ENCODE measurements at places on chromosomes 6 and 20.

DNA sequence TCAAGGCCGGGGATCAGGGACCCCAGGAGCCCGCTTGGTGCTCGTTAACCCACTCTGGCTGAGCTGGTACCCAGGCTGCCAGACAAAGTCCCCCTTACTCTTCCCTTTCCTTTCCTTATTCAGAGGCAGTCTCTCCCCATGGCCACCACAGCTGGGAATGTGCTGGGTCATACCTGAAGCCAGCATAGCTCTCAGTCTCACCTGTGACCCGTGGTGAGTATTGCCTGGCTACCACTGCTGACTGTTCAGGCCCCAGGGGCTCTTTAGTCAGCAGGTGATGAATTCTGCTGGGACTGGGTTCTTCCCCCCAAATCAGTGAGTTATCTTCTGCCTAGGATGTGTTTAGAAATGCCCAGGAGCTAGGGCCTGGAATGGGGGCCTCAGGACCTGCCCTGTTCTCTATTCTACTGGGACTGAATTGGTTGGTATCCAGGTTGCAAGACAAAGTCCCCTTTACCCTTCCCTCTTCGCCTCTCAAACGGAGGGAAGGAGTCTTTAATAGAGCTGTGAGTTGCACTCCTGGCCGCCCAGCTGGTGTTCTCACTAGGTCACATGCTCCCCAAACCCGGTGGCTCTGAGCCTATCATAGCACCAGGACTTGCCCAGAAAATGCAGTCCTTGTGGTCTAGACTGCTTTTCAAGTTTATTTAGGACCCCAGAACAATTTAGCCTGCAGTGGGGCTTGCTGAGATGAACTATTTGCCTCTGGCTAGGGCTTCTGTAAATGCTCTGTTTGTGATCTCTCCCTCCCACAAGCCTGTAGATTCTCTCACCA lies 64.6 kb downstream of the MYO6 start:
- DNase-seq = no peak

DNA sequence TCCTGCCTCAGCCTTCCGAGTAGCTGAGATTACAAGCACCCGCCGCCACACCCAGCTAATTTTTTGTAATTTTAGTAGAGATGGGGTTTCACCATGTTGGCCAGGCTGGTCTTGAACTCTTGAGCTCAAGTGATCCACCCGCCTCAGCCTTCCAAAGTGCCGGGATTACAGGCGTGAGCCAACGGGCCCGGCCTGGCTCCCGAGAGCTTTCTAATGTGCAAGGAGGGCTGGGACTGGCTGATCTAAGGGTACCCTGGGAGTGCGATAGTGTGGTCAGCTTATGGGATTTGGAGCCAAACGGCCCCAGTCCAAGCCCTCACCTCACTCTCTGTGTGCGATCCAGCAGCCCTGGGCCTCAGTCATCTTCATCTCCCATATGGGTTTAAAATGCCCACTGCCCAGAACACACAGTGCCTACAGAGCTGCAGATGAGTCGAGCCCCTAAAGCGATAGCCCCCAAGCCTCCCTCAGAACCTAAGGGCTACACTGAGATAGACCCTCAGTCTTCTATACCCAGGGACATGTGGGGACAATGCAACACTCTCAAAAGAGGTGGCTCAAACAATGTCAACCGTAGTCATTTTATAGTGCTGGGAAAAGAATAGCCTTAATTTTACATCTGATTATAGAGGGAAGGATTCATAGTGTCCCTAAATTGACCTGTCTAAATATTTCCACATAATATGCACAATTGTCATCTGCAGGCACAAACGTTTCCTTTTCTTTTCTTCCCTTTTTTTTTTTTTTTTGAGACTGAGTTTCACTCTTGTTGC lies 50.1 kb downstream of the SSR1 start:
- DNase-seq = no peak

DNA sequence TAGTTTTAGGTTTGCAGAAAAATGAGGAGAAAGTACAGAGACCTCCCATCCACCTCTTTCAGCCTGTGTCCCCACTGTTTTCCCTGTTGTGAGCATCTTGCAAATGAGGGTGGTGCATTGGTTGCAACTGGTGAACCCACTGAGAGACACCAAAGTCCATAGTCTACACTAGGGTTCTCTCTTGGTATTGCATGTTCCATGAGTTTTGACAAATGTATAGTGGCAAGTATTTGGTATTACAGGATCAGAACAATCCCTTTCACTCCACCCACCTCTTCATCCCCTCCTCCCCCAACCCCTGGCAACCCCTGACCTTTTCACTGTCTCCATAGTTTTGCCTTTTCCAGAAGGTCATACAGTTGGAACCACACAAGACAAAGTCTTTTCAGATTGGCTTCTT lies 20.1 kb downstream of the ZNF831 start:
- no peak for DNase-seq

- peak; percentile 19 for DNase-seq
Observed at GRCh38 chr6:156013155-156013554, 557.5 kb upstream of the NOX3 start.

GRCh38 chr6:35014786-35015185 lies 125.7 kb downstream of the ANKS1A start:
- no peak for DNase-seq

DNA sequence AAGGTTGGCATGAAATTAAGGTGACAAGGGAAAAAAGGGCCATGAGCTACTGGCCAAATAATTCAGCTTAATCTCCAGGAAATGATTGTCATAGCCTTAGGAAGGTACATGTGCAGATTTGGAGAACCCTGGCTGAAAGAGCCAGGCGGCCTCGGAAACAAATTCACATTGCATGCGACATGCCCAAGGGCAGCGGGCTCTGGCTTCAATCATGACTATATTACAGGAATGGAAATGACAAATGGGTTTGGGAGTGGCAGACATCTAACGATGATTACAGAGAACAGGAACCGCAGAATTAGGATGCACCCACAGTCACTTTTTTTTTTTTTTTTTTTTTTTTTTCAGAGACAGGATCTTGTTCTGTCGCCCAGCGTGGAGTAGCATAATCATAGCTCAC lies 112.4 kb upstream of the SALL4 start:
- no peak for DNase-seq

- DNase-seq = no peak
Observed at GRCh38 chr6:124967444-124967843, 5.2 kb downstream of the RNF217 start.

DNA sequence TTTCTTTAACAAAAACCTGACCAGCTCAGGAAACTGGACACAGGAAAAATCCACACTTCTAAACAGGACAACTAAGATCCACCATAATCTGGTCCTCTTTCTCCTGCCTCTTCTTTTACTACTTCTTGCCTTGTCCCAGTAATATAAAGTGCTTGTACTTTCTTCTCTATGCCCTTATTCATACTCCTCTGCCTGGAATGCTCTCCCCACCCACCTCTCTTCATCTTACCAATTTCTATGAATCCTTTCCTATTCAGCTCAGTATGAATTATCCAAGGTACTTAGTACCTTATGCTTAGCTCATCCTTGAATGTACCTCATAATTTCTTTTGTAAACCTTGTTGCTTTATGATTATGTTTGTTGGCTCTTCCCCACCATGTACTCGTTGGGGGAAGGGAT lies 159.4 kb downstream of the CDK19 start:
- no peak for DNase-seq

- DNase-seq = no peak
Observed at GRCh38 chr6:162055365-162055764, 672.2 kb downstream of the PRKN start.

DNA sequence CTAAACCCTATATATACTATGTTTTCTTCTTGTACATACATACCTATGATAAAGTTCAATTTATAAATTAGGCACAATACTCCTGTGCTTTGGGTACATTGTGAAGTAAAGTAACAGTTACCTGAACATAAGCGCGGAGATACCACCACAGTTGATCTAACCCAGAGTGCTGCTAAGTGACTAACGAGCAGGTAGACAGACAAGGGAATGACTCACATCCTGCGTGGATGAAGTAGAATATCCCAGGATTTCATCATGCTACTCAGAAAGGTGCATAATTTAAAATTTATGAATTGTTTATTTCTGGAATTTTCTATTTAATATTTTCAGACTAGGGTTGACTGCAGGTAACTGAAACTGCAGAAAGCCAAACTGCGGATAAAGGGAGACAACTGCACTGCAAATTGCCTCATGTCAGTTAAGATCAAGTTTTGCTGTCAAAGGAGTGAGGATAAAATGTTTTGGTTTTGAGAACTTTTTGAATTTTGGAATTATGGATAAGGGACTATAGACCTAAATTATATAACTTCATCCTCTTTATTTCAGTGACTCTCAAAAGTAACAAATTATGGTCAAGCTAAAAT lies 14.4 kb downstream of the MKKS start:
- no peak for DNase-seq

- DNase-seq = no peak
Observed at GRCh38 chr6:44404022-44404714, 16.7 kb downstream of the CDC5L start.

DNA sequence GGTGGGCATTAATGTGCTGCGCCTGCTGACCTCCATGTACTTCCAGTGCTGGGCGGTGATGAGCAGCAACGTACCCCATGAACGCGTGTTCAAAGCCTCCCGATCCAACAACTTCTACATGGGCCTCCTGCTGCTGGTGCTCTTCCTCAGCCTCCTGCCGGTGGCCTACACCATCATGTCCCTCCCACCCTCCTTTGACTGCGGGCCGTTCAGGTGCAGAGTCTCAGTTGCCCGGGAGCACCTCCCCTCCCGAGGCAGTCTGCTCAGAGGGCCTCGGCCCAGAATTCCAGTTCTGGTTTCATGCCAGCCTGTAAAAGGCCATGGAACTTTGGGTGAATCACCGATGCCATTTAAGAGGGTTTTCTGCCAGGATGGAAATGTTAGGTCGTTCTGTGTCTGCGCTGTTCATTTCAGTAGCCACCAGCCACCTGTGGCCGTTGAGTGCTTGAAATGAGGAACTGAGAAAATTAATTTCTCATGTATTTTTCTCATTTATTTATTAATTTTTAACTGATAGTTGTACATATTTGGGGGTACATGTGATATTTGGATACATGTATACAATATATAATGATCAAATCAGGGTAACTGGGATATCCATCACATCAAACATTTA lies 35.2 kb upstream of the NOP56 start:
- DNase-seq = no peak

DNA sequence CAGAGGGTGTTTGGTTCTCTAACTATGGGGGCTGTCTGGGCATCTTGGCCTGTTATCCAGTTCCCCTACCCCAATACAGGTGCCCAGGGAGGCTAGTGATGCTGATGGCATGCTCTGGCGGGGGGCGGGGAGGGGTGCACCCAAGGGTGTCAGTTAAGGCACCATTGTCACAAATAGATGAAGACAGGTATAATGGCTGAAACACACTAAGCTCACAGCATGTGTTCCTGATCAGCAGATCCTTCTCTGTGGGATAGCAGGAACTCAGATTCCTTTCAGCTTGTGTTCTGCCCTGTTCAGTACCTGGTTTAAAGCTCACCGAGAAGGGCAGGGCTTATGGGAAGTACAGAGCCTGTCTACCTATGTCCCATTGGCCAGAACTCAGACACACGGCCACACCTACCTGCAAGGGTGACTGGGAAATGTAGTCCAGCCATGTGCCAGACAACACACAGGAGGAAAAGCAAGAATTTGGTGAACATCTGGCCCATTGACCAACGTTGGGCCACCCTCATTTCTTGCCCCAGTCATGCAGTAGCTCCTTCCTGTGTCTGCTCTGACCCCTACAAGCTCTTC lies 3.4 kb upstream of the RSPO4 start:
- DNase-seq = no peak

- DNase-seq = no peak
Observed at GRCh38 chr6:29230666-29231065, 60.0 kb downstream of the OR2J2 start.

GRCh38 chr20:9287826-9288225 lies 218.9 kb downstream of the PLCB4 start:
- DNase-seq = no peak

GRCh38 chr6:53377793-53378192 lies 29.0 kb upstream of the ELOVL5 start:
- DNase-seq = no peak

DNA sequence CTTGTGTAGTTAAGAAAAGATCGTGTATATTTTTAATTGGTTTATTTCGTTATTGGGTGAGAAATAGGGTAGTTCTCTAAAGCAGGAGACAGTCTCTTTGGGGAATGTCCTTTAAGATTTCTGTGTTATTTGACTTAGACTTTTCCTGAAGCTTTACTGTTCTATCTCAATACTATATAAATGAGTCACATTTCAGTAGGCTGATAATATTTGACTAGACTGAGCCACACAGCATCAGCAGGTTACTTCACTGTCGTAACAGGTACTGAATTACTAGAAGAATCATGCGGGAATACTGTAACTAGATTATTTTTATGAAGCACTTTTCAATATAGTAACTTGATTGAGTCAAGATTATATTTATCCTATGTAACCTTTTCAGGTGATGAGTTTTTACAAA lies 1.4 kb downstream of the SMAP1 start:
- DNase-seq = no peak

DNA sequence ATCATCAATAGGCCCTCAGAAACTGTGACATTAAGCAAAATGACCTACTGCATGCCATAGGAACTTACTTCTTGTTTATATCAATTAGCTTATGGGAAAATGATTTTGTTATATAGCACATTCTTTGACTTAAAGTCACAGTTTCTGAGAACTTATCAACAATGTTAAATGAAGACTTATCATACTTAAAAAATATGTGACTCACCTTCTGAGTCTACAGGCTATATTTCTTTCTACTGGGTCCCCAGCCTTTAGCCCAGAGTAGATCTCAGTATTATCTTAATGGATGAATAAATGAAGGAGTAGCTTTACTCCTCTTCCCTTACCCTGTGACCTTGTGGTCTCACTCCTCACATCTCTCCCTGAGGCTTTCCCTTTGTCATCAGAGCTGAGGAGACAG lies 180.2 kb downstream of the MAFB start:
- DNase-seq = no peak
